Activated T-cell treated with anti-CD3 and anti-CD28 coated beads, Interleukin-2, amount 50 U/mL, for 24 hours (primary cell): ENCODE measurements at places on chromosomes 2 and 18.

DNA sequence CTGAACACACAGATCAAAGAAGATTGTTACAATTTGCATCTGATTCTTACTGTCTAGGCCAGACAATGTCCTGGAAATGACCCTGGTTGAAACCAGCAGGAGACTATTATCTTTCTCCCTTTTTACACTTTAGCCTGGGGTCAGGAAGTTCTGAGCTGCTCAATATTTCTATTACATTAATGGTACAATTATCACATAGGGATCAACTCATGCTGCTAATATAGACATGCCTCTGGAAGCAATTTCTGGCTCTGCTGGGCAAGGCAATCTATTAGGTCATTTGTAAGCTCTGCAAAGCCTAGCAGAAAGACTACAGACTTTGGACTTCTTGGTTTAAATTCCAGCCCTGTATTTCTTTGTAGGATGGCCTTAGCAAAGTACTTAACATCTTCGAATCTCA, 205.3 kb downstream of the LRP1B start:
- DNase-seq, result no peak

DNA sequence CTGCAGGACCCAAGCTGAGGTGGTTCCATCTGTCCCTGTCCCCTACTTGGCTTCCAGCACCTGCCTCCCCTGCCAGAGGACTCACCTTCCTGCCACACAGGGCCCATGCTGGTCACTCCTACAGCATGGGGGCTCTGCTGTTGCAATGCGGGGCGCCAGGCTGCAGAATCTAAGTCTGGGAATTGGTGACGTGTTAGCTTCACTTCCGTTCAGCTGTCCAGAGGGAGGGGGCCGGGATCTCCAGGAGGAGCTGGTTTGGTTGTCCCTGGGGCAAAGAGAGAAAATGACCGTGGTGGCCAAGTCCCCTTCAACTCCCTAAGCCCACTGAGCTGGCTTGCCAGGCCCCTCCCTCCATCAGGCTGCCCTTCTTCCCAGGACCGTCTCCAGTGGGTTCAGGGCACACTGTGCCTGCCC, 69.5 kb downstream of the IL1R2 start:
- DNase-seq, result no peak

GRCh38 chr18:69841117-69841516, 106.6 kb downstream of the CD226 start:
- no peak for DNase-seq

DNA sequence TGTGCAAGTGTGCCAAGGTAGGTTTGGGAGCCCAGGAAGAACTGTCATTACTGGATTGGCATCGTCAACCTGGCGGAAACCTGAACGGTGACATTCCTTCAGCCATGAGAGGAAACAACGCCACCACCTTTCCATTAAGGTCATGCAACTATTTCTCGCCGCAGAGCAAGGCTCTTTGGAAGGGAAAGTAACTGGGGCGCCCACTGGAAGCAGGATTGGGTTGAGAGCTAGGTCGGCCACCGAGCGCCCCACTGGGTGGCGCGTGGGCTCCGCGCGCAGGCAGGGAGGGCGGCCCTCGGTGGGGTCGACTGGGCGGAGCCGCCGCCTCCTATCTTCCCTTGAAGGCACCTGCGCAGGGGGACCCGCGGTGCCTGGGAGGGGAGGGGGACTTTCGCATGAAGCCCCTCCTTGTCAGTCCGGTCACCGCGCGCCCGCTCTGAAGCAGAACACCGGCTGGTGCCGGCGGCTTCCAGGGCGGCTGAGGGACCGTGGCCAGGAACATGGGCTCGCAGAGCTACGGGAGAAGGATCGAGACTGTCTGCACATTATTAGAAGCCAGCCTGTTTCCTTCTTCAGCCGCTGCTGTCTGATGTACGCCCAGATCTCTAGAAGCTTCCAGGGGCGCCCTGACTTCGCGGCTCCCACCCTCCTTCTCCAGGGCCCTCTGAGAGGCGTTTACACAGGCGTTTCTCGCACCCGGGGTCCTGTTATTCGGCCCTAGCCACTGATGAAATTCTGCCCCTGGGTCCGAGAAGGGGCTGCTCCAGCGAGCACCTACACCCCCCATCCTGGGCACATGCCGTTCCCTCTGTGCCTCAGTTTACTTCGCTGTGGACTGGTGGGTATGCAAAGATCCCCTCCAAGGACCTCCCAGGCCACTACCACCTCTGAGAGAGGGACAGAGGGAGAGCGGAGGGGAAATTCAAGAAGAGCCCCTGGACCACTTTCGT, 27.3 kb upstream of the MAL start:
- peak; percentile 26 for DNase-seq

DNA sequence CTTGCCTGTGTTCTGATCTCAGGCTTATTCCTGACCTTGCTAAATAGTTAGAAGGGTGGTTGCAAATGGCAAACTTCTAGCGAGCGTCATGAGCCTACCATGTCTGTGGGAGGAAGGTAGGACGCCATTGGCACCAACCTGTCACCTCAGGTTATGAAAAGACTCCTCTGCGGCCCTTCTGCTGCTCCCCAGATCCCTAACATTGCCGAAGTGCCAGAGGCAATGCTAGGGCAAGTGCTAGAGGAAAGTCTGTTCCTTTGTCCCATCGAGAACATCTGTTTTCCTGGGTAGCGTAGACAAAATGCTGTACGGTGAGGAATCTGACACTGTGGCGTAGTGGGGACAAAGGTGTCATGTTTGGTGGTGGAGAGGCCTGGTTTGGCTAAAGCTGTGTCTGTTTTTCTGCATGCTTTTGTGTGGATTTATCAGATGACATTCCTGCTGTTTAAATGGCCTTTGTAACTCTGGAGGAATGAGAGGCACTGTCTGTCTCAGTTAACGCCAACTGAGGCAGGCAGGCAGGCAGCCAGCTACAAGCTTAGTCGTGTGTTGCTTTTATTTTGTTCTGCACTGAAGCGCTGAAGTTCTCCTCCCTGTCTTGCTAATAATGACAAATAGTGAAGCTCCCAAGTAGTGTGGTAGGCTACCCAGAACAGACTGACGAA, 94.1 kb downstream of the PRPF40A start:
- no peak for DNase-seq

DNA sequence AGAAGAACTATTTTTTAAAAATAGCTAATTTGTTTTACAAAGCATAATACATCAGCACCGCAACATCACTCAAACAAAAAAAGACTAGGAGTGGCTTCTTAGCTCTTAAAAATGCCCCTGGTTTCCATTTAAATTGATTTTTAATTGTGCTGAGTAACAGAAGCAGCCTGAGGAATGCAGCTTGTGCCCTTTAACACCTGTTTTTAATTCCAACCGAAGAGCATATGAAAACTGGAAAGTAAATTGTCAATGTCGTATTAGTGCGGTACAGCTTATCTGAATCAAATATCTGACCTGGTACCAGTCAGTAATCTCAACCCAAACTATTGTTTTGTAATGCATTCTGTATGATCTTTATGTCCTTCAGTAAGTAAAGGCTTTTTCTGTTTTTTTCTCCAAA, 13.2 kb upstream of the CD302 start:
- DNase-seq, result no peak

GRCh38 chr2:132584976-132585817, 84.8 kb downstream of the LYPD1 start:
- DNase-seq, result no peak

DNA sequence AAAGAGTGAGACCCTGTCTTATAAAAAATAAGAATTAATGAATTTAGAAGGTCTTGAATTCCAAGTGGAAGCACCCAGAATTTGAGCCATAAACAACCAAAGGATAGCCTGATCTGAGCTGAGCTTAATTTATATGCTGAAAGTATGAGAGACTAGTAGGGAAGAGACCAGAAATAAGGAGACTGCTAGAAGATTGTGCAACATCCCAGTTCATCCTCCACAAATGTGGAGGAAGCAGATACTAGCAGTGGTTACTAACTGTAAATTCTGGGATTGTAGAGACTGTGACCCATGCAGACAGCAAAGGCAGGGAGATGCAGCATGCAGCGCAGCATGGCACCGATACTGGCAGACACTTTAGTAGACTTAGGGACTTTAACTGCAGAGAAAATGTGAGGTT, 1.5 kb upstream of the SULT1C2 start:
- no peak for DNase-seq

GRCh38 chr2:63786471-63786870, 55.2 kb upstream of the UGP2 start:
- DNase-seq, result no peak

DNA sequence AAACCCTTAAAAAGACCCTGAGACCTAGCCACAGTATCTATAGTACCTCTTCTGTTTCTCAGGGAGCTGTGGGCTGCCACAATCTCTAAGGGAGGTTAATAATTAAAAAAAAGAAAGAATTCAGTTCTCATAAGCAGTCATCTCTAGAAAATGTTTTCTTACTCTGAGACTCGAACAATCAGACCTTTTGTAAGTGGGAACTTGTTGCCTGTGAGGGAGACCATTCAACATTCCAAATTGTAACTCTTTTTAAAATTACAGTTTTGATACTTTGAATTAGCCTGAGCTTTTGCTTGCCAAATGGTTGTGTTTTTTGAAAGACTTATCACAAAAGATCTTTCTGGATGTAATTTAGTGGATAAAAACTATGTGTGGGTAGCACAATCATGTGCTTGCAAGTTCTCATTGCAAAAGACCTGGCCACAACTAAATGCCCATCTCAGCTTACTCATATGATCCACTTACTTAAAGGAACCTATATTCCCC, 33.3 kb downstream of the IL1R2 start:
- no peak for DNase-seq

- DNase-seq, result no peak
Measured at GRCh38 chr2:224668123-224668909, 47.8 kb downstream of the CCDC195 start.

DNA sequence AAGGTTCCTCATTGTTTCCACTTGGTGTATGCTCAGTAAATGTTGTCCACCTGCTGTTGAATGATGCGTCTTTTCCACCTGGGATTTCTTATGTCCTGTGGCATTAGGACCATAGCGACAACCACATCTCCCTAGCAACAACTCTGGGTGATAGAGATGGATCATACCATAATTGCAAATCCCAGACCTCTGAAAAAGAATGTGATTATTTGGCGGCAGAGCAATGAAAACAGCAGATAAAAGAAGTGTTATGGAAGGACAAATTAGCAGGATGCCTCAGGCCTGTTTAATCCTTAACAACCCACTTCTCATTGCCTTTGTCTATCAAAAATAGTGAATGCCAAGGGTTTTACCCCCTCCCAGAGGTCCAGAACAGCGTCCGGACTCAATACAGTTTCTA, 278.9 kb downstream of the TSN start:
- no peak for DNase-seq

GRCh38 chr2:1339388-1340140, 73.7 kb upstream of the TPO start:
- DNase-seq, result no peak

- no peak for DNase-seq
Measured at GRCh38 chr2:227849906-227850305, 21.5 kb upstream of the DAW1 start.
